ENCODE measurements at places on chromosomes 11 and 22.

GRCh38 chr11:44403587-44404273, 93.8 kb upstream of the ALX4 start:
- DNase-seq: no peak

GRCh38 chr22:44583061-44583760, 85.2 kb upstream of the RTL6 start:
- DNase-seq: peak; percentile 20

GRCh38 chr11:100863080-100863581, 176.0 kb downstream of the ARHGAP42 start:
- DNase-seq: peak; percentile 38

GRCh38 chr11:78476066-78476465, 58.4 kb upstream of the GAB2 start:
- no peak for DNase-seq

DNA sequence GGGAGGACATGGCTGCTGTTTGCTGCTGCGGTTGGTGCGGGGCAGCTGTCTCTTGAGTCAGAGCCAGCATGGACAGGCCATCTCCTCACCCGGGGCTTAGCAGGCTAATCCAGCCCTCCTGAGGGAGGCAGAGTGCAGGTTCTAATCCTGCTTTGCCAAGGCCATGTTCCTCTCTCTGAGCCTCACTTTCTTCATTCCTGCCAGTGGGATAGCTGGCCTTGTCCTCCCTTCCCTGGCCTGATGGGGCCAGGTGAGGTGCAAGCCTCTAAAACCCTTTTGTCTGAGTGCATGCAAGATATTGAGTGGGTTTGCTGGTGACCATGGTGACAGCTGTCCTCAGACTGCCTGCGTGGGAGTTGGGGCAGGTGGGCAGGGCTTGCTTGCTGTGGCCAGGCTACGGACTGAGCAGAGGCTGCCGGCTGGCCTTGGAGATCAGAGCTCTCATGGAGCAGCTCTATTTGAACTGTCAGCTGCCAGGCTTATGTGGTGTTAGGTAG, 3.6 kb downstream of the USP35 start:
- peak; percentile 30 for DNase-seq

DNA sequence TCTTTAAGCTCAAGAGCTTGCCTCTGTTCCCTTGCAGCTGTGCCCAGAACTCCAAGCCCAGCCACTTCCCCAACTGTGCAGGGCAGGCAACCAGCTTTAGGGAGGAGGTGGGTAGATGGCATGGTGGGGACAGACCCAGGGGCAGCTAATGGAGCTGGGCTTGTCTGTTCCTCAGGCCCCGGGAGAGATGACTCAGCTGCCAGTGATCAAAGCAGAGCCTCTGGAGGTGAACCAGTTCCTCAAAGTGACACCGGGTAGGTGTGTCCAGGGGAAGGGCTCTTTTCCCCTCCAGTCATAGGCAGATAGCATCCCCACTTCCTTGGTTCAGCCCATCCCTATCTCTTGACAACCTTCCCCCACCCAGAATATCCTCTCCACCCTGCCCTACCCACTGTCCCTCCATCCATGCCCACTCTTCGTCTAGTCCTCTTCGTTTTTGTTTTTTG, 32.4 kb downstream of the CREB3L1 start:
- DNase-seq: no peak

DNA sequence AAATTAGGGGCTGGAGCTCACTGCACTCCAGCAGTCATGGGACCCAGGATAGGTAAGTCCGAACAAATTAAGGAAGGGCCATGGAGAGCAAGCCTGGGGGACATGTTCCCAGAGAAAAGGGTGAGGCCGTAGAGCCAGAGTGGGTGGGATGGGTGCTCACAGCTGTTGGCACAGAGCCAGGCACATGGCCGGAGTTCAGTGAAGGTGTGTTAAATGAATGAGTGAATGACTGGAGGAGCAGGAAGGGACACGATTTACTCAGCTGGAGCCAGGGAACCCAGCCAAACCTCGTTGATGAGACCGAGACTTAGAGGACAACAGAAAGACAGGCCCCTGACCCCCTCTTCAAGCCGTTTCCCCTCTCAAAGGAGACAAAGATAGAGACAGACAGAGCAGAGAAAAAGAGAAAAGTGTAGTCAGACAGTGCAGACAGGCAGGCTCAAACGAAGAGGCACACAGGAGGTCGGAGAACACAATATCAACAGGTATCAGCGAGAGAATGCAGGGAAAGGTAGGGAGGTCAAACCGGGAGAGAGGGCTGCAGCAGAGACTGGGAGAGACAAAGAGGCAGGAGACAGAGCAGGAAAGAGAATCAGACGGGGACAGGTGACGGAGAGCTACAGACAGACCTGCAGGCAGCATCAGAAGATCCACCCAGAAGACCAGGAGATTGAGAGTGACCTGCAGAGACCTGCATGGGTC, 590 bp downstream of the SLCO2B1 start:
- no peak for DNase-seq

DNA sequence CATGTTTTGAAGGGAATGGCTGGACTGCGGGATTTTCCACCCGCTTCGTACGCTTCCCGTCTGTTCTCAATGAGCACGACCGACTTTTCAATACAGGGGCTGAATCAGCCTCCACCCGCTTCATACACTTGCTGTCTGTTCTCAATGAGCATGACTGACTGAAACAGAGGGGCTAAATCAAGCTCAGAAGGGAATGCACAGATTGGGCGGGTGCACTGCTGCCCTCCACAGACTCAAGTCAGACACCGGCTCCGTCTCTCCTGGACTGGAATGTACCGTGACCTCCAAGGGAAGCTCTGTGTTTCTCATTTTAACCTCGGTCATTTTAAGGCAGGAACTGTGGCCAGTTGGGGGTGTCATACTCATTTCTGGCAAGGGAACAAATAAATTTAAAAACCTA, 48.5 kb downstream of the BRD1 start:
- DNase-seq: no peak

DNA sequence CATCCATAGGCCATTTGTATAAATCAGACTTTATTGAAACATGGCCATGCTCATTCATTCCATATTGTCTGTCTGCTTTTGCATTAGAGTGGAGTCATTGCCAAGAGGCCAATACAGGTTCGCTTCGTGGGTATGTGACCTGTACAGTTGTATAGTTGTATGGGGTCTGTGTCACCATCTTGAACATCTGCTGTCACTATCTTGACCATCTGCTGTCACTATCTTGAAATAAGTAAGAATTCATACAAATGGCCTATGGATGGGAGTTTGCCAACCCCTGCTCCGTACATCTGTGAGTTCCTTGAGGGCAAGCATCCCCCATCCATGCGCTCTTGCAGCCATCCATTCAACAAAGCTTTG, 44.4 kb upstream of the ANO1 start:
- no peak for DNase-seq

GRCh38 chr11:104570078-104570701, 328.1 kb downstream of the CASP12 start:
- DNase-seq: no peak

Data from NCI-H1417 (cell line).